GM04504 (cell line): ENCODE measurements at places on chromosomes 13 and 19.

DNA sequence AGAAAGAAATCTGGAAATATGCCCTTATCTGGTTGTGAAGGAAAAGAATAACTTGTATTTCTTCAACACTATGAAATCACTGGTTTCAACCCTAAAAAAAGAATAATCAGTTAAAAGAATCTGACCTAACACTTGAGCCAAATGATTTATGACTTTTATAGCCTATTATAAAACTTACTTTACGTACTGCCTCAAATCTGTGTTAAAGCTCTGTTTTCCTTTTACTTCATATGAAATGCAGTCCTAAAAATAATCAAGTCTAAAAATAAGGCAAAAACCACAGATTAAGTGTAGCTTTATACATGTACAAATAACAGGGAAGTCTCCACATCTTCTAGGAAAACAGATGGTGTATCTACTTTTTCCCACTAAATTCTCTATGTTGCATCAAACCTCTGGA, 101.3 kb downstream of the VWA8 start:
- no peak for DNase-seq

DNA sequence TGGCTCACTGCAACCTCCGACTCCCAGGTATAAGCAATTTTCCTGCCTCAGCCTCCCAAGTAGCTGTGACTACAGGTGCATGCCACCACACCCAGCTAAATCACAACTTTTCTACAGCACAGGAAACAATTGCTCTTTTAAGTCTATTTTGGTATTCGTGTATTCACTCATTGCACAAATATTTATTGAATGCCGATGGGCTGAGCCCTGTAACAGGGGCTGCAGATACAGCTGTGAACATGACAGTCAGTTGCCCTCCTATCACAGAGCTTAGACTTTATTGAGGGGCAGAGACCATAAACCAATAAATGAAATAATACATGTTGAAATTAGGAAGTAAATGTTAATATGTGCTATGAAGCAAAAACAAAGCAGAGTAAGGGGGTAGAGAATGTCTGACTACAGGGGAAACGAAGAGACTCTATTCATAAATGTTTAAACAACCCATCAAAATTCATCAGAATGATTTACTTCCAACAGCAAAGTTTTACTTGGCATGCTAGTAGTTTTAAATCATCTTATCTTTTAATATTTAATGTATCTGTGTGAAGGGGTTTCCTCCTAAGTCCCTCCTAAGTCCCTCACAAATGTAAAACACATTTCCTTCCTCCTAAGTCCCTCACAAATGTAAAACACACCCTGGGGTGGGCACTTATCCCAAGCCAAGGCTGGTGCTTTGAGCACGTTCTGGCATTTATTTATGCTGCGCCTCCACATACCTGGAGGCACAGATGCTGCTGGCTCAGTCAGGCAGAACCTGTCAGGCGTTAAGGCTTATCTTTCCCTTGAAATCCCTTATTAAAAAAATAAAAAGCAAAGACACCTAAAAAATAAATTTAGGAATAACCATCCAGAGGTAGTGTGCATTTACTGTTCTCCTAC, 140.8 kb downstream of the MIPEP start:
- DNase-seq: no peak

GRCh38 chr13:36475468-36475867, 43.2 kb downstream of the CCNA1 start:
- no peak for DNase-seq

- no peak for DNase-seq
These were observed 35.5 kb downstream of the DOT1L start for GRCh38 chr19:2199215-2199614.

GRCh38 chr19:1624458-1624857, 19.2 kb upstream of the UQCR11 start:
- DNase-seq: no peak

GRCh38 chr19:48391100-48392005, at the start of gene KDELR1:
KDELR1 (minus strand) TSS chr19:48391551; CDS start chr19:48391358, 193 bp downstream.
- no peak for DNase-seq

GRCh38 chr13:22432690-22433089, 748.1 kb upstream of the SGCG start:
- DNase-seq: no peak

DNA sequence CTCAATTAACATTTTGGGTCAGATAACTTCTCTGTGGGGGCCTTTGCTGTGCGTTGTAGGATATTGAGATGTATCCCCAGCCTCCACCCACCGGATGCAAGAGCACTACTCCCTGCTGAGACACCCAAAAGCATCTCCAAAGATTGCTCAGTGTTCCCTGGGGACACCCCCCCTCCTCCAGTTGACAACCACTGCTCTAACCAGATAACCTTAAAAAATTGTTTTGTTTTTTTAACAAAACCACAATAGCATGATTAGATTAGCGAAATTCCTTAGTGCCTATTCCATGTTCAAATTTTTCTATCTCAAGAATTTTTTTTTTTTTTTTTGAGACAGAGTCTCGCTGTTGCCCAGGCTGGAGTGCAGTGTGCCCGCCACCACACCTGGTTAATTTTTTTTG, 2.6 kb upstream of the EPN1 start:
- DNase-seq: no peak

- DNase-seq: peak; percentile 57
These were observed at the start of gene LHFPL6 for GRCh38 chr13:39602614-39603366. LHFPL6 (minus strand) TSS chr13:39603193.

GRCh38 chr13:112802802-112803195, 113.0 kb downstream of the ATP11A start:
- no peak for DNase-seq

GRCh38 chr19:10946958-10947657, 13.7 kb upstream of the SMARCA4 start:
- DNase-seq: no peak

- peak; percentile 44 for DNase-seq
These were observed 9.6 kb upstream of the DGKH start for GRCh38 chr13:42038661-42039456.

- no peak for DNase-seq
These were observed 257.2 kb upstream of the RFC3 start for GRCh38 chr13:33560726-33561125.

DNA sequence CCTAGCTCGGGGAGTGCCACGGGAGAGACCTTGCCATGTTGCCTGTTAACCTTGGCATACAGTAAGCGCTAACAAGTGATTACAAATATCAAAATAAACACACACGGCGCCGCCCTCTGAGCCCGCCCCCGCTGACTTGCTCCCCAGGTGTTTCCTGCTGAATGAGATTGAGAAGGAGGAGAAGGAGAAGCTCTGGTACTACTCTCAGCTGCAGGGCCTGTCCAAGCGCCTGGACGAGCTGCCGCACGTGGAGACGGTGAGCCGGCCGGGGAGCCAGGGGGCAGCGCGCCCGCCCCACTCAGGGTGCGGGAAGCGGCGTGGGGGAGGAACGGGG, 5.0 kb downstream of the APC2 start:
- DNase-seq: no peak

- DNase-seq: no peak
These were observed 199.3 kb upstream of the UBL3 start for GRCh38 chr13:30049692-30050091.

DNA sequence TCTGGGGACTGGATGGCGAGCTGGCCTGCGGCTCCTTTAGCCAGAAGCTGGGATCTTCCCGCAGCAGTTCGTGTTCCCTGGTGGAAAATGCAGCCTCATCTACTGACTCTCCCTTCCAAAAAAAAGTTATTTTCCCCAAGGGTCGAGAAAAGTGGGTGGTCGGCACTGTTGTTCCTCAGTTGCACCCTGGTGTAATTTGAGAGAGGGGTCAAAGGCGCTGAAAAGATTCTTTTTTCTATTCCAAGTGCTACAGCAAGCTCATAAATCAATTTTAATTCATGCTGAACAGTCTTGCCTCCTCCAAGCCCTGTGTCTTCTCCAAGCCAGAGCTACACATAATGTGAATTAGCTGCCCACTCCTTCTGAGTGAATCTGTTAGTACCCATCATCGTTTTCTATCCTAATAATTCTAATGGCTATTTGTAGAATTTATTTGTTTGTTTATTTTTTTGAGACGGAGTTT, 774 bp downstream of the SLC25A15 start:
- DNase-seq: no peak

- no peak for DNase-seq
These were observed 7.3 kb upstream of the ZNF460 start for GRCh38 chr19:57273014-57273413.

DNA sequence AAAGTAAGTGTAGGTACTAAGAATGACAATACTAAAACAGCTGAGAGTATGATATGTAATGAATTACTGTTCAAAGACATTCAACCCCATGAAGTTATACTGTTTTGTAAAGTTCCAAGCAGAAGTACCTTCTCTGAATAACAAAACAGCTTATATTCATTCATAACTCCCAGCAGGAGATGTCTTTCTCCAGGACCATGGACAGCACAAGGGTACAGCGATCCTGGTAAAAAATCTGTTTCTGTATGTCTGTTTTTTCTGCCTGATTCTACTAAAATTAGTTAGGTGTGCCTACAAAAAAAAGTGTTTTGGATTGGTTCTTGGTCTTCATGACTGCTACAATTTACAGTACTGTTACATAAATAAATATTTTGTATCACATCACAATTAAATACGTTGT, 172.5 kb upstream of the SLITRK5 start:
- no peak for DNase-seq

GRCh38 chr13:47680748-47681147, 320.3 kb downstream of the SUCLA2 start:
- DNase-seq: no peak

DNA sequence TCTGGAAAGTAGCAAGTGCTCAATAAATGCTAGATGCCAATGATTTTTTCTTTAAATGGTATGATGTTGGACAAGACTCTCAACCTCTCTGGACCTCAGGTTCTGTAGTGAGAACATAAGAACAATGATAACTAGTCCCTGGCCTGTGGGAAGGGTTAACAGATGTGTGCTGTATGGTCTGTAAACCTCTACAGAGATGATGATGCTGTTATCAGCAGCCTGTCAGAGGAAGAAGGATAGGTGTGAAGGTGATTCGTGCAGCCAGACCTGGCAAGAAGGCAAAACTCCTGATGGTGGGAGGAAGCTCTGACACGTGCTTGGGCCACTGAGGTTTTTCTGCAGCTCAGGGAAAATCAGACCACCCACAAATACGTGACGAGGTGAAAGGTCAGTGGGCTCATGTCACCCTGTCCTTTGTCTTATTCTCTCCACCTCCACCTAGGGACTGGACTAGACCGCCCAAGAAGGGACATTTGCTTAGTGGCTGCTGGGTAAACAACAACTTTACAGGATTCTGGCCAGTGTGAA, 36.7 kb upstream of the UBL3 start:
- no peak for DNase-seq

DNA sequence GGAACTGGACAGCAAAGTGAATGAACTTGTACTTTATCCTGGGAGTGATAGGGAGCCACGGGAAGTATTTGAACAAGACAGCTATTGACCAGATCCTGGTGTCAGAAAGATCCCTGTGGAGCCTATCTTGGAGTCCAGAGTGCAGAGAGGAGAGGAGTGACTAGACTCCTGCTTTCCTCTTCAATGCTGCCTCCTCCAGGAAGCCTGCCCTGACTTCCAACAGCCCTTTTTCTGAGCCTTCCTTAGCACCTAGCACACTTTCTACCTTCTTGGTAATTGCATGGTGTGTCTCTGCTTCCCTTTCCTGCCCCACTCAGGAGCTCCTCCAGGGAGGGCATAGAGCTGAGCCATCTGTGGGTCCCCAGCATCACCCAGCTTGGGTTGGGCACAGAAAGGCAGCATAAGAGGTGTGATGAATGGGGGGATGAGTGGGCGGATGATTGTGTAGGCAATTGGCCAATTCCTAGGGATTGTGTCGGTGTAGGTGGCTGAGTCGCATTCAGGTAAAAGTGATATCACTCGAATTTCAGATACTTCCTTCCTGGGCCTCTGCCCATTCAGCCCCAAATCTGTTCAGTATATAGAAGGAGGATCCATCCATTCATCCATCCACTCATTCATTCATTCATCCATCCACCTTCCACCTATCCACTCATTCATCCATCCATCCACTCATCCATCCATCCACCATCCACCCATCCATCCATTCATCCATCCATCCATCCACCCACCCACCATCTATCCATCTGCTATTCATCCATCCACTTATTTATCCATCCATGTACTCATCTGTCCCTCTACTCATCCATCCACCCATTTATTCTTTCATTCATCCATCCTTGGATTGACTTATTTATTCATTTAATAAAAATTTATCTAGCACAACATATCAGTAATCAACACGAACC, 26.9 kb downstream of the CYP4F22 start:
- DNase-seq: no peak

DNA sequence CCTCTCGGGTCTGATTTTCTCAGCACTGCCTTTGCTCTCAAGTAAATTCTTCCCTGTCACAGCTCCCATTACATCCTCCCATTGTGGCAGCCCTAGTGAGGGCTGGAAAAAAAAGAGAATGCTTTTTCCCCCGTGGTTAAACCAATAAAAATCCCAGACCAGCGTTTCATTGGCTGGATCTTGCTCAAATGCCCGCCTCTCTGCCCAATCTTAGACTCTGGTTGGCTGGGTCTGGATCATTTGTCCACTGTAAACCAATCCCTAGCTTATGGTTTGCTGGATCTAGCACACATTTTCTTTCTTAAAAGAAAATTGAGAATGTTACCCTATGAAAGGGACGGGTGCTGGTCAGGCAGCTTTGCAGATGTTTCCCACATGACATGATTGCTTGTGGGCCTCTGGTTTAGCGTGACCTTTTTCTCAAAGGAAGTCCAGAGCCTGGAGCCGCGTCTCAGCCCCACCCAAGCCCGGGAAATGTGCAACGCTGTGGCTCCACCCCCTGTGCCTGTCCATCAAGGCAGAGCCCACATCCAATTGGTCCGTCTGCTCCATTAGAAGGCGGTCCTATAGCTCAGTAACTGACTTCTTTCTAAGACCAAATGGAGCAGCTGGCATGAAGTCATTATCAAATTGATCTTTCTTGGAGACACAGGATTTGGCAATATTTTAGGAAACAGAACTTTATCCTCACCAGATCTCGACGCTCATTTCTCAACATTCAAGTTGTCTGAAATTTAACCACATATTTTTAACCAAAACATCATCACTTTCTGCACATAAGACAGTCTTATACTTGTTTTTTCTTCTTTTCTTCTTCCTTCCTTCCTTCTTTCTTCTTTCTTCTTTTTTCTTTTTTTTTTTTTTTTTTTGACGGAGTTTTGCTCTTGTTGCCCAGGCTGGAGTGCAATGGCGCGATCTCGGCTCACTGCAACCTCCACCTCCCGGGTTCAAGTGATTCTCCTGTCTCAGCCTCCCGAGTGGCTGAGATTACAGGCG, 2.6 kb upstream of the MCEMP1 start:
- DNase-seq: peak; percentile 46
